ENCODE measurements at places on chromosomes 3 and 15.

GRCh38 chr15:75025107-75025506, 1.7 kb downstream of the PPCDC start:
- no peak for DNase-seq

DNA sequence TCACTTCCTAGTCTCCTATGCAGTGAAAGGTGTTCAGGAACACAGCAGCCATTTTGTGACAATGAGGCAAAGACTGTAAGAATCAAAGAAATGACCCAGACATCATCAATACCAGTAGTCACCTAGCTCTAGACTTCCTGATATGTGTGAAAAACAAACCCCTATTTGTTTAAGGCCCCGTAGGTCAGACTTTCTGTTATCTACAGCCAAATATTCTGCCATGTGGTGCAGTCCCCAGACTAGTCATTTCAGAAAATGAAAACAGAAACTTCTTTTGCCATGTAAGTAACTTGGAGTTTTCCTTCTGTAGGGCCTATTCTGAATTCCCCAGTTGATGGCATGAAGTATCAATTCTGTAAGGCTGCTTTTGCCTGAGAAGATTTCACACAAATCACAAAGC, 181.7 kb upstream of the SNTN start:
- no peak for DNase-seq

GRCh38 chr15:75732809-75733451, 20.3 kb upstream of the CSPG4 start:
- DNase-seq, result peak; percentile 50

DNA sequence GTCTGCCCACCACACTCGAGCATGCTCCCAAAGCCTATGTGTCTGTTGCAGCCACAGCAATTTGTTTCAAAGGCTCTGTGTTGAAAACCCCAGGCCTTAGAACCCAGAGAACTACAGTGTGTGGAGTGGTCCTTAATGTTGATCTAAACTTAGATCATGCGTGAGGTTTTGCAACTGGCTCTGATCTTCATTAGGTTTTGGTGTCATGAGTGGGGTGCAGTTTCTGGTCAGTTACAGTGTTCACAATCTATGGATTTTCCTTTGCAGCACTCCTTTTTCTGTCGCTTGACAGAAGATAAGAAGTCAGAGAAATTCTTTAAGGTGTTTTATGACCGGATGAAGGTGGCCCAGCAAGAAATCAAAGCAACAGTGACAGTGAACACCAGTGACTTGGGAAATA, 213.0 kb upstream of the BHLHE40 start:
- DNase-seq, result no peak

- peak; percentile 63 for DNase-seq
Observed at GRCh38 chr3:175606650-175607318, 747.6 kb downstream of the NAALADL2 start.

GRCh38 chr3:128281056-128281455, 127.8 kb downstream of the EEFSEC start:
- no peak for DNase-seq

- DNase-seq, result no peak
Observed at GRCh38 chr3:36942638-36943248, 2.1 kb downstream of the TRANK1 start.

DNA sequence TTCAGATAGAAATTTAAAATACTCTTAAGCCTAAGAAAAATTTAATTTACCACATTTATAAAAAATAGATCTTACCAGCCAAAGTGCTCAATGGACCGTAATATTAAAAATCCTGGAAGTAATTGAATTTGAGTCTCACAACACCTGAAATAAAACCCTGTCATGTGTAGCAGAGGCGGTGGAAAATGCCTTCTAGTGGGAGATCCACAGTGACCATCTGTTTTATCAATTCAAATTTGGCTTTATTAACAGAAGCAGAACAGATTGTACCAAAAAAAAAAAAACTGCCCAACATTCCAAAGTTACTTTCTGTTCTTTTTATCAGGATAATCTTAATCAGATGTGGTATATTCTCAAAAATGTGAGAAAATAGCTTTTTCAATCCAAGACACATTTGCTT, 71.7 kb downstream of the DMXL2 start:
- DNase-seq, result no peak

- DNase-seq, result no peak
Observed at GRCh38 chr3:89049119-89049518, 58.3 kb upstream of the EPHA3 start.

DNA sequence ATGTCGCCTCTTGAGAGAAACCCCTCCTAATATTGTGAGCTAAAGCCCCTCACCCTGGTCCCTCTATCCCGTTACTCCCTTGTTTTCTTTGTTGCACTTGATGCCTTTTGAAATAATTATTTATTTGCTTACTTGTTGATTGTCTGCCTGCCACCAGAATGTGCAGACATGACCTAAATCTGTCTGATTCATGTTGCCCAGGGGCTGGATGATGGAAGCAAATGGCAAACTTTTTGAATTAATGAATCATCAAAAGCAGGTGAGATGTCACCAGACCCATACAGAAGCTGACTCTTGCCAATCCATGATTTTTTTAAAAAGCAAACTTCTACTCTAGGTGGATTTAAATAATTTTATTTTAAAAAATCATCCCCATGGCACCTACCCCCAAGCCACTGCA, 49.3 kb downstream of the GRIP2 start:
- DNase-seq, result no peak

DNA sequence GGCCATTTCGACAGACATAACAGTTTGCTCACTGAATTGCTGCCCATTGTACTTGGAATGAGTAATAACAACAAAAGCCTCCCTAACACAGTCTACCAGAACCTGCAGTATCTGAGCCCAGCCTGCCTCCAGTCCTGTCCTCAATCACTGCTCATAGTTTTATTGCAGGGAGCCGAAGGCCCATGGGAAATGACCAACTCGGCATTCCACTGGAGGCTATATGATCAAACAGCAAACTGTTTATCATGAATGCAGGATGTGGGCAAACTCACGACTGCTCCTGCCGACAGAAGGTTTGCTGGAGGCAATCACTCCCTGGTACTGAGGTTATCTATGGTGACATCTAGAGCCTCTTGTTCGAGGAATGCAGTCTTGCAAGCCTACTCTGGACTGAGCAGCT, 46.3 kb downstream of the LSM3 start:
- DNase-seq, result no peak

GRCh38 chr3:24483873-24484272, 10.8 kb downstream of the THRB start:
- no peak for DNase-seq

DNA sequence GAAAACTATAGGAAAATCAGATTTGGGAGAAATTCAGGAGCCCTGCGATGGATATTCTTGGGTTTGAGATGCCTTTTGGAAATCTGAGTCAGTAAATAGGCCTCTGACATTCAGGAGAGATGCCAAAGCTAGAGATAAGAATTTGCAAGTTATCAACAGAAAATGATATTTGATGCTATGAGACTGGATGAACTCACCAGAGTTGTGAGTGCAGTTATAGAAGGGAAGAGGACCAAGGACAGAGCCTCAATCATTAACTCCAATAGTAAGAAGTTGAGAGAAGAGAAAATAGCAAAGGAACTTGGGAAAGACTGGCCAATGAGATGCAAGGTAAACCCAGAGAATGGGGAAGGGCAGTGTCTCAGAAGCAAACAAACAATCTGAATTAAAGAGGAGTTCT, 7.9 kb upstream of the ANO10 start:
- DNase-seq, result no peak

DNA sequence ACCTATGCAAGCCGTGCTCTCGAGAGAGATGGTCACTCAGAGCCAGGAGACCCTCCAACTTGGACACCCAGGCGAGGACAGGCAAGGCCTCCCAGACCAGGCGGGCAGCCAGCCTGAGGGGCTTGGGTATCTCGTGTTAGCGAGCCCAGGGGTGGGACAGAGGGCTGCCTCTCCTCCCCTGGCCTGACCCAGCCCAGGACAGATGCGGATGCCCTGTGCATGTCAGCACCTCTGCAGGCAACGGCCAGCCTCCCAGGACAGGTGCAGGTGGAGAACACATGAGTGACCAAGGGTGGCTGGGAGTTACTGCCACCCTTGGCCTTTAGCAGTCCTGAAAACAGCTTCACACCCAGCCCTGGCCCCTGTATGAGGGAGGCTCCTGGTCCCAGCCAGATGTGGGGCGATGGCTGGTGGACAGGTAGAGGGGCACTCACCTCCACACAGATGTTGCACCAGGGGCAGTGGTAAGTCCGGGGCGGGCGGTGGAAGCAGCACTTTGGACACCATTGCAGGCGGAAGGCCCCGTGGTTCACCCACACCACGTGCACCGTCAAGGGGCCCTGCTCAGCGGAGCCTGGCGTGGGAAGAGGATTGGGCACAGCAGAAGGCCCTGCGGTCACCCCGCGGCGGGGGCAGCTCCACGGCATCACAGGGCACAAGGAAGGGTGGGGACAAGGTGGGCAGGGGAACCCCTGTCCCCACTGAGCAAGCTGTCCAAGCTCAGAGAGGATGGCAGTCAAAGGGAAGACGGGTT, 2.1 kb downstream of the ZDHHC19 start:
- no peak for DNase-seq

DNA sequence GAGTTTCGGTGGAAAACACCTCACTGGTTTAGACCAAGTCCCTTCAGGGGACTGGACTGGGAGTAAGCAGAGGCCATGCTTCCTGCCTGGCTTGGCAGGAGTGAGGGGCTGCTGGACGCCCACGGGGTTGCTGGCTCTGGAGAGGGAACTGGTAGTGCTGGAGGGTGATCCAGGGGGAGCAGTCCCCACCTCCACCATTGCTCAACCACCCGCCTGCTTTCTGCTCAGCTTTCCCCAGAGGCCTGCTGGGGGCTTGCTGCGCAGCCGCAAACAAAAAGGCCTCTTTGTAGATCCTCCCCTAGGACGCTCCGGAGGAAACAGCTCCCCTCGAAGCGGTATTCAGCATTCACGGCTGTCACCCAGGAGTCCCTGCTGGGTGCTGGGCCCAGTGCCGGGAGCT, 33.5 kb downstream of the EBLN2 start:
- DNase-seq, result no peak

- DNase-seq, result no peak
Observed at GRCh38 chr15:45804028-45804427, 169.2 kb downstream of the SQOR start.

DNA sequence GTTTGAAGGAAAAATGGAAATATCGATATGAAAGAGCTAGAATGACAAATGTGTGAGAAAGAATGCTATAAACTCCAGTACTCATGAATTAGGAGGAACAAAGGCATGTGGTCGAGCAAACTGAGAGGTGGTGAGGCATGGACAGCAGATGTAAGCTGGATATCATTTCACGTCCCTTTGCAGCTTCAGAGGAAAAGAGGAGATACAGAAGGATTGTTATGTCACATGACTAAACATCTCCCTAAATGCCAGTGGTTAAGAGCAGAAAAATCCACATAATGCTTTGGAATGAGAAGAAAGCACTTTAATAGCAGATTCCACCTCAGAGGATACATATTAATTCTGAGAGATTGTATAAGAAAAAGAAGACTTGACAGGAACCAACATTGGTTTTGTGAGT, 248.7 kb downstream of the ZIC4 start:
- no peak for DNase-seq

- DNase-seq, result peak; percentile 45
Observed at GRCh38 chr3:126880901-126881300, 102.0 kb upstream of the PLXNA1 start.

DNA sequence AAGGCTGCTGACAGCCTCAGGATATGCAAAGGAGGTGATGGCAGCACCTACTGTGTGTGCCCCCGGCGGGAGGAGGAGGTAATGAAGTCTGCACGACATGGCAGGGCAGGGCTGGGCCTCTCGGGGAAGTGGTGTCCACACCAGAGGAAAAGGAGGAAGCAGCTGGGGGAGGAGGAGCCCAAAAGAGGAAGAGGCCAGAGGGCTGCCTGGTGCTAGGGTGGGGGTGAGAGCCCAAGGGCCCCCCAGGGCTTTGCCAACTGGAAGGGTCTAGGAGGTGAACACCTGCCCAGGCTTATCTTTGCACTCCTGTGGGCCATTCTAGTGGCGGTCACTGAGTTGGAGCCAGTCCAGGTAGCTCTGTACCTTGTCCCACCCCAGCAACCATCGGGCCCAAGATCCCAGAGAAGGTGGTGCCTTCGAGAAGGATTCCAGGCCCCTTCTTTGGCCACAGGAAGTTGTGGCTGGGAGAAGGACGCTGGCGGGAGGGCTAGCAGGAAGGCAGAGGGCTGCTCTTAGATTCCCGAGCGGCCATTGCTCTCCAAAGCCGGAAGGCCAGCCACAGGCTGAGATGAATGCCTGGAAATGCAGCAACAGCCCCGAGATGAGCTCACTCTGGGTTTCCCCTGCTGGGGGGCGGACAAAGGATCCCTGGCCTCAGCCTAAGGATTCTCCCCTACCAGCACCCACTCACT, 7.0 kb downstream of the GNAI2 start:
- no peak for DNase-seq

GRCh38 chr3:127406309-127407025, 118.6 kb upstream of the PRR20G start:
- no peak for DNase-seq

- no peak for DNase-seq
Observed at GRCh38 chr3:102024270-102024904, 175.1 kb downstream of the NFKBIZ start.

DNA sequence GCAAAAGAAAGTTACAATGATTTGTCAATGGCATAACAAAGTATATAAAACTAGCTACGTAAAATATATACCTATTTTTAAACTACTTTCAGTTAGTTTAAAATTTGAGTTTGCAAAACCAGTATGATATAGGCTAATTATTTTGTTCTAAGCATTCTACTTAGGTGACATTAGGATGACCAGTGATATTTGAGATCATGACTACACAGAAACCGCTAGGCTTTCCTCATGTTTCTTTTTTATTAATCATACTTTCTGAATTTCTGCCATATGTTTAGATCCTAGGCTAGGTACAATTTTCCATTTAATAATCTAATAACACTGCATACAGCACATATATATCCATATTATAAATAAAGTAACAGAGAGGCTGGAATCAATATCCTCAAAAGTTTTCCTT, 52.4 kb upstream of the XRN1 start:
- no peak for DNase-seq

GRCh38 chr3:85801955-85802354, 843.2 kb downstream of the CADM2 start:
- peak; percentile 26 for DNase-seq

DNA sequence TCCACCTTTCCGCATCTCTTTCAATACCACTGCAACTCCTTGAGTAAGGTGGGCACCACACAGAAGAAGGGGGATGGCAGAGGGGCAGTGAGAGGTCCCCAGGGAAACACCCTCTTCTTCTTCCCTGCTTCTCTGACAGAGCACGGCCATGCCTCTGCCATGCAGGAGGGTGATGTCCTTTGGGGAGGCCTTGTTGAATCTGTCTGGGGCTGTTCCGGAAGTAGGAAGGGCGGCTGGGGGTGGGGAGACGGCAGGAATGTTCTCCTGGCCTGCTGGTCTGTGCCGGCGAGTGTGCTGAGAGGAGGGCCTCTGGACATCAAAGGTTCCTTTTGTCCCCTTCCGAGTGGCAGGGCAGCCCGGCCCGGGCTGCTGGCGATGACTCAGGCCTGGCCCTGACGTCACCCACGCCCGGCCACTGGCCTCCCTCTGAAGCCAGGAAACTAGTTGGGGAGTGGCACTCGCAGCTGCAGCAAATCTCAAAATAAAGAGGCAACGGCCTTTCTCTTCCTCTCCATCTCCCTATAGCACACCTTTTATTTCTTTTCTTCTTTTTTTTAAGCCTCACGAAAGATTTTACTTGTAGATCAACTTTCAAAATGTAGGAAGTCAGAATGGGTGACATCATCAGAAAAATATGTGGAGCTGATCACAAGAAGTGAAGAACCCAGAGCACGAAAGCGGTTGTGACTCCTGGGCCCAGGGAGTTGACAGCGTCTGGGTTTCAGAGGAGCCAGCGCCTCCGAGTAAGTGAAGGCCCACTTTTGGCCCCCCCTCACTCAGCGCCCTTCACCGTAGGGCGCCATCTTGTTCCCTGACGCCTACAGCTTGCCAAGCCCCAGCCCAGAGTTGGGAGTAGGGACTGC, at the start of gene ZBTB38:
ZBTB38 (plus strand) TSS at position 443 of the 863 bp plus-strand sequence. CDS start 73,885 bp downstream, outside the sequence.
- no peak for DNase-seq

- DNase-seq, result no peak
Observed at GRCh38 chr3:142902356-142902755, 13.5 kb upstream of the PCOLCE2 start.

All from COR-L47 (cell line).